A549 treated with RU486 at 1 μM for 4 hours (cell line): ENCODE measurements at places on chromosomes 5 and 9. TPM values are rescaled to one million over a fixed set of nuclear protein-coding genes. Genes with fewer than 3 reads are reported as not detected.

Gene CYSRT1
- 2.7 to 4.3 TPM (median 4.1 TPM) in 5 replicates for total RNA-seq

Gene FOXD4
- total RNA-seq: 0.31 to 0.56 TPM (median 0.38 TPM) in 5 replicates

Gene PHF19
- total RNA-seq: 87.6 to 137 TPM (median 117 TPM) in 5 replicates

Gene ADAMTS2
- total RNA-seq: 0.03 to 0.19 TPM (median 0.09 TPM) in 4 of 5 replicates, not detected in the other

Gene LECT2
- not detected in 5 replicates for total RNA-seq

Gene ELP1
- 18.5 to 25.6 TPM (median 21.2 TPM) in 5 replicates for total RNA-seq

Gene OLFML2A
- 15.3 to 23.0 TPM (median 21.6 TPM) in 5 replicates for total RNA-seq

Gene SPINK4
- not detected in 5 replicates for total RNA-seq

Gene RICTOR
- total RNA-seq: 4.1 to 11.4 TPM (median 11.0 TPM) in 5 replicates

Gene ANXA2R
- 1.9 to 3.0 TPM (median 2.2 TPM) in 5 replicates for total RNA-seq

Gene HACD4
- total RNA-seq: 0.53 to 1.2 TPM (median 1.0 TPM) in 5 replicates

Gene EFNA5
- 16.7 to 23.3 TPM (median 19.8 TPM) in 5 replicates for total RNA-seq

Gene PTGS1
- 0.96 to 1.5 TPM (median 1.3 TPM) in 5 replicates for total RNA-seq

Gene DIAPH1
- 94.4 to 103 TPM (median 98.2 TPM) in 5 replicates for total RNA-seq

Gene SREK1
- total RNA-seq: 21.4 to 33.6 TPM (median 32.0 TPM) in 5 replicates

Gene IFNK
- not detected in 5 replicates for total RNA-seq

Gene ZNF883
- total RNA-seq: 0.74 to 1.1 TPM (median 0.83 TPM) in 5 replicates
